Hepatocyte (in vitro differentiated cells): ENCODE measurements at places on chromosomes 1 and 21. TPM values are rescaled to one million over a fixed set of nuclear protein-coding genes. Genes with fewer than 3 reads are reported as not detected.

The KIF2C gene
- 6.7 and 8.8 TPM in 2 replicates for polyA plus RNA-seq

GRCh38 chr1:224736619-224737352 is 120.7 kb downstream of the CNIH3 start:
- peak; percentile 33 for DNase-seq

DNA sequence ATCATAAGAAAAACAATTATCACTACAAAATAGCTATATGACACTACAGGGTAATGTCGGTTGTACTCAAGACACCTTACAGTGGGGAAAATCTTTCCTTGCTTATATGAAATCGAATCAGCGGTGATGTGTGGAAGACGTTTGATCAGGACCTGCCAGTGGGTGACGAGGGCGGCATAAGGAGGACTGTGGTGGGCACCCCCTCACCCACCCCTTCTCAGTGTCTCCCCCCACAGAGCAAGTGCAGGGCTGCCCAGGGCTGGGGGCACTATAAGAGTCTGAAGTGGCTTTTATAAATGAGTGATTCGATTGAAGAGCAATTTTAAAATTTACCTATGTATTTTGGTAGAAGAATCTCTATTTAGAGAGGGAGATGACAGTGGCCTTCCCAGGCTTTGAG is 35.8 kb downstream of the CRYAA start:
- DNase-seq, result no peak

- DNase-seq, result no peak
These were observed 330.6 kb downstream of the RPS6KC1 start for GRCh38 chr1:213381572-213382084.

DNA sequence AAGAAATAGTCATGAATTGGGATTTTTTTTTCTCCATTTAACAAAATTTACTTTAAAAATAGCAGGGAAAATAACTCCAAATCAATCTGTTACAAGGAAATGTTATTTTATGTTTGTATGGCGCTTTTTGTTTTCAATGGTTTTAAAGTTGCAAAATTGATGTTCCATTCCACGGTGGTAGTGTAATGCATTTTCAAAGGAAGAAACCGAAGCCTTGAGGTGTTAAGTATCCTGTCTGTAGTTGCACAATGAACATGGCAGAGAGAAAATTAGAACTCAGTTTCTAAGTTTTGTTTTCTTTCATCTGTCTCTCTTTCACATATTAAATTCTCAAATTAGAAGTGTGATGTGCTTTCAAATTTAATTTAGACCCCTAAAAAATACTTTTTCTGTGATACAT is 841.8 kb downstream of the USP25 start:
- no peak for DNase-seq

The CFAP74 gene
- polyA plus RNA-seq, result 0.07 TPM in 1 of 2 replicates, not detected in the other

GRCh38 chr1:201036188-201036842 is 12.8 kb upstream of the KIF21B start:
- no peak for DNase-seq

DNA sequence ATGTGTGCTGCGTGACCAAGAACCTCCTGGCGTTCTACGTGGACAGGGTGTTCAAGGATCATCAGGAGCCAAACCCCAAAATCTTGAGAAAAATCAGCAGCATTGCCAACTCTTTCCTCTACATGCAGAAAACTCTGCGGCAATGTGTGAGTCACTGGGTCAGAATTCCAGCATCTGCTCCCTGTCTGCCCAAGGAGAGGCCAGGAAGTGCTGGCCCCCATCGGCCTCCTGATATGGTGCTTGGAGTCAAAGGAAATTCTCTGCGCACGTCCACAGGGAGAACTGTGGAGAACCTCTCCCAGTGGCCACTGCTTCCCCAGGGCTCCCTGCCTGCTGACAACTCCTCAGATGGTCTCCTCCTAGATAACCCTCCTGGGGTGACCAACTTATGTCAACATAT is 25.6 kb upstream of the IL20 start:
- peak; percentile 56 for DNase-seq

DNA sequence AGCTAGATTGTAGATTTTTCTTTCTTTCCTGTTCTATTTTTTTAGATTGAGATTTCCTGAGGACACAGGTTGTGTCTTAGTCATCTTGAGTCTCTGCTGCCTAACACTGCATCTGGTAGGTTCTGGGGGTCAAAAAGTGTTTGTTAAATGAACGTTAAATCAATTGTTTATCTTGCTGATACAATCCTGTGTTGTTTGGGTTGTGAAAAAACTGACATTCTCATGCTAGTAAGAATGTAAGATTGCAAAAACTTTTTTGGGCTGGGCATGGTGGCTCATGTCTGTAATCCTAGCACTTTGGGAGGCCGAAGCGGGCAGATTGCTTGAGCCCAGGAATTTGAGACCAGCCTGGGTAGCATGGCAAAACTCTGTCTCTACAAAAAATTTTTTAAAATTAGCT is 3.4 kb downstream of the CTSK start:
- DNase-seq, result no peak

GRCh38 chr1:40318476-40318875 is 1.4 kb upstream of the COL9A2 start:
- DNase-seq, result no peak

DNA sequence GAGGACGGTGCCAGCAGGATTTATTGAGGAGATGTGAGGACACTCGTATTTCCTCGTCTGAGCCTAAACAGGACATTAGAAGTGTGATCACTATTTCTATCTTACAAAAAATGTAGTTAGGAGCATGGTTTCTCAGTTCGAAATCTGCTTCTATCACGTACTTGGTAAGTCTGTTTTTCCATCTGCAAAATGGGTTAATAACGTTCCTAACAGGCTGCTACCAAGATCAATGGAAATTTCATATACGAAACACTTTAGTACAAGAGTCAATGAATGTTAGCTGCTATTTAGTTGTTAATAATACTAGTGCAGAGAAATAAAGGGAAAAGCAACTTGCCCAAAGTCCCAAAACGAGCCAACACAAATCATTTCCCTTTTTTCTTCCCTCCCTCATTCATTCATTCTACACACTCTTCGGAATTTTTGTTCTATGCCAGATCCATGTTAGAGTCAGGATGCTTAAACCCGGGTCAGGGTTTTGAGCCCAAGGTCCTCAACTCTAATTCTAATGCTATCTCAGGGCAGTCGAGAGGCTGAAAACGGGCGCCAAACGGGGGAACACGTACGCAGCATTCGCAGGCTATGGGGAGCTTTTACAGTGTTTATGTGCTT is 608 bp downstream of the SNRNP40 start:
- no peak for DNase-seq

DNA sequence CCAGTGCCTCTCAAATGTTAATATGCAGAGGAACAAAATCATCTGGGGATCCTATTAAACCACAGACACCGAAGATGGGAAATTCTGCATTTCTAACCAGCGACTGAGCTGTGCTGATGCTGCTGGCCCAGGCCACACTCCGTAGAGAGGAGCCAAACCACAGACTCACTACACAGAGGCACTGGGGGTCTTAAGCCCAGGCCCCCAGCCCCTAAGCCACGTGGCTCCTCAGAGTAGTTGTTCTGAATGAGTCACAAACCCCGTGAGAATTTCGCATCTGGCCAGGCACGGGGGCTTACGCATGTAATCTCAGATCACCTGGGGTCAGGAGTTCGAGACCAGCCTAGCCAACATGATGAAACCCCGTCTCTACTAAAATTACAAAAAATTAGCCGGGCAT is 2.8 kb upstream of the CELA2A start:
- DNase-seq, result no peak

DNA sequence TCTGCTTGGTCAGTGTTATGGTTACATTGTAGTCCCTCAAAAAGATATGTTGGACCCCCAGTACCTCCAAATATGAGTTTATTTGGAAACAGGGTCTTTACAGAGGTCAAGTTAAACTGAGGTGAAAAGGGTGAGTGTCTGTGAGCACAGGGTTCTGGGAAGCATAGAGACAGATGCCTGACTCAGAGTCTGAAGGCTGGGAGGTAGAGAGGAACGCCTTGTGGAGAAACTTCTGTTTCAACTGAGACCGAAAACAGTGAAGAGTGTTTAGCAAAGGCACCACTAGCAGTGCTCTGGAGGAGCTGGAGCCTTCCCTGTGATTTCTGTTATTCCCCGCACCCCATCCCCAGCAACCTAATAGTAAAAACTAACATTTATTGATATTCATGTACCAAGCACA is 65.2 kb upstream of the LRRC8D start:
- DNase-seq, result no peak

DNA sequence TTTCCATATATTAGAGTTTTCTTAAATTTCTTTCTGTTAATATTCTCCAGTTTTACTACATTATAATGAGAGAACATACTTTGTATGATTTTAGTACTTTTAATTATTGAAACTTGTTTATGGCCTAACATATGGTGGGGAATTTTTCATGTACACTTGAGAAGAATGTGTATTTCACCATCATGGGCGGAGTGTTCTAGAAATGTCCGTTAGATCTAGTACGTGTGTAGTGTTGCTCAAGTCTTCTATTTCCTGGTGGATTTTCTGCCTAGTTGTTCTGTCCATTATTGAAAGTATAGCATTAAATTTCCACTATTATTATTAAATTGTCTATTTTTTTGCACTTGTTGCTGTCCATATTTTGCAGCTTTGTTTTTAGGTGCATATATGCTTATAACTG is 64.0 kb upstream of the RGS21 start:
- DNase-seq, result no peak

DNA sequence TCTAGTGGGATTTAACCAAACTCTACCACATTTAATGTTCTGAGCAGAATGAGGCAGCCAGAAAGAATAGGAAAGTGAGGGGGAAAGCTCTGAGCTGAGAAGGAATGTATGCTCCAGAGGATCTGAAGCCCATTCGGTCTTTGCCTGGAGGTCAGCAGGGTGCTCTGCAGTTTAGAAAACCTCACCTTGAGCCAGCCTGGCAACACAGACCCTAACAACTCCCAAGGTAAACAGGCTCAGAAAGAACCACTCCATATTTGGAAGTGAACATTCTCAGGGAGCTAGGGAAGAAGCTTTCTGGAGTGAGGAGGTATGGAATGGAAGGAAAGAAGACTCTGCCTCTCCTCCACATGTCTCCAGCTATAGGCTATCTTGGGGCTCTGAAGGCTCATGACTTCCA is 398.8 kb downstream of the SEC16B start:
- DNase-seq, result no peak

DNA sequence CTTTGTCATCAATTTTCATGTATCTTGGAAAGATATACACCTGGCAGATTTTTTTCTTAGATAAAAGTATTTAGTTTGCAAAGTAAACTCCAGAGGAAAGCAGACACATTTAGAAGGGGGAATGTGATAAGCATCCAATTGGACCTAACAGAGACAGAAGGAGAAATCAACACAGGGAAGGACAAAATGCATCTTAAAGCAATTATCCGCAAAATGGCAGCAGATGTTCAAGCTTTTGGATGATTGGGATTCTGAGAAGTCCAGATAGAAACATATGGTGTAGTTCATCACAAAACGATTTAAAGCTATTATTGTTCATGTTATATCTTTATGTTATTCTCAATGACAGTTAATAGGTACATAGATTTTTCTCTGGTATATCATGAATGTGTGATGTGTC is 1153.1 kb upstream of the B3GALT2 start:
- no peak for DNase-seq

The GPR25 gene
- not detected in 2 replicates for polyA plus RNA-seq

The CELA3B gene
- not detected in 2 replicates for polyA plus RNA-seq

The GSTM5 gene
- 1.2 and 1.6 TPM in 2 replicates for polyA plus RNA-seq

The MX2 gene
- polyA plus RNA-seq, result 0.90 and 1.1 TPM in 2 replicates

The NBPF6 gene
- polyA plus RNA-seq, result not detected in 2 replicates

DNA sequence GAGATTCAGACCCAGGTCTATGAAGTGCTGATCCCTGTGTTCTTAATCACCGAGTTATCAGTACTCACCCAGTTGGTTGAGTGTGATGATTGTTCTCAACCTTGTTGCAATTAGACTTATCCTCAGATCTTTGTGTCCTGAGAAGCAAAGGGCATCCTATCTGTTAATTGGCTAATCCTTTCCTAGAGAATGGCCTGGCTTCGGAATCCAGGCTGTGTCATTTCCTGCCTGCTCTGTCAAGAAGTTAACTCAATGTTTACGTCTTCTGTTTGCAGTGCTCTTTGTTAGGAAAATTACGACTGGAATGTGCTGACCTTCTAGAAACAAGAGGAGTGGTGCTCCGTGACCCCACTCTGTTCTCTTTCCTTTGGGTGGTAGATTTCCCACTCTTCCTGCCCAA is 14.7 kb downstream of the GAS5 start:
- DNase-seq, result peak; percentile 30

The LMX1A gene
- not detected in 2 replicates for polyA plus RNA-seq

The SYPL2 gene
- polyA plus RNA-seq, result 3.0 TPM in 2 replicates
